ENCODE measurements at places on chromosomes 16 and 17.

DNA sequence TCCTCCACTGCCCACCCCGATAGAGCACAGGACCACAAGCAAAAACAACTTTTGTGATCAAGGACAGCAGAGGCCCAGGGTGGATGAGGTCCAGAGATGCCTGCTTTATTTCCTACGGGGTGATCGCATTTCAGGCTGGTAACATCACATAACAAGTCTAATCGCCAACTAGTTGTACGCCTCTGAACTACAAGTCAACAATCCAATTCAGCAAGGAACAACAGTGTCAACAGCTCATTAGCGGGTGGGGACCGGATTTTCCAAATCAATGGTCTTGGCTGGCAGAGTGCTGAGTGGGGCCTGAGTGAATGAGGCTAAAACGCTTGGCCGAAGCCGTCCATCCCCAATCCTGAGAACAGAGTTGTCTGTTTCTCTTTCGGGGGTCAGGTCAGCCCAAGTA lies 17.1 kb downstream of the MRM3 start:
- DNase-seq, result no peak

DNA sequence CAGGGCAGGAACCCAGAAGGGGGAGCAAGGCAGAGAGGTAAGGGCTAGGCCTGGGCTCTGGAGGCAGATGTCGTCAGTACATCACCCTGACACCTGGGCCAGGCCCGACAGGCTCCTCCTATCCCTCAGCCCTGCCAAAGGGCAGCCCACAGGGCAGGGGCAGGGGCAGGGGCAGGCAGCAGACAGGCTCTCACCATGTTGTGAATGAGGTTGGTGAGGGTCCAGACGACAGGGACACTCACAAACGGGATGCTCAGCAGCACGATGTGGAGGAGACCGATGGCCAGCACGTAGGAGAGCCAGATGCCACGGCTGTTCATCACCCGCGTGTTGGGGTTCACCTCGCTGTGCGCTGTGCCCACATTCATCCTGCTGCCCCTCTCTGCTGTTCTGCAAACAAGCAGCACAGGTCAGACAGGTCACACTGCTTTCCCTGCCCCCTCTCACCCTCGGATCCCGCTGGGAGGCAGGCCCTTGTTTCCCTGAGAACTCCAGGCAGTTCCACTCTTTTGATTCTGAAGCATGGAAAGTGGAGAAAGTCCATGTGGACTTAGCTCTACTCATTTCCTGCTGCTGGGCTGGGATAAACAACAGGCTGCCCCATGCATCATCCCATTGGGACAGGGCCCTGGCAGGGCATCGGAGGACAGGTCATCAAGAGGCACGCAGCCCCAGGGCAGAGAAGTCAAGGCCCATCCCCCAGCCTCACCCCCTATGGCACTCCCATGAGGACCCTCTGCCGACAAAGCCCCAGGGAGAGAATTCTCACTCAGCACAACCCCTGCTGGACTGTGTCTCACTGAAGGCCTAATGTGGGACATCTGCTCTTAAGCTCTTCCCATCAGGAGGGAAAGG lies 3.3 kb downstream of the ORMDL3 start:
- no peak for DNase-seq

DNA sequence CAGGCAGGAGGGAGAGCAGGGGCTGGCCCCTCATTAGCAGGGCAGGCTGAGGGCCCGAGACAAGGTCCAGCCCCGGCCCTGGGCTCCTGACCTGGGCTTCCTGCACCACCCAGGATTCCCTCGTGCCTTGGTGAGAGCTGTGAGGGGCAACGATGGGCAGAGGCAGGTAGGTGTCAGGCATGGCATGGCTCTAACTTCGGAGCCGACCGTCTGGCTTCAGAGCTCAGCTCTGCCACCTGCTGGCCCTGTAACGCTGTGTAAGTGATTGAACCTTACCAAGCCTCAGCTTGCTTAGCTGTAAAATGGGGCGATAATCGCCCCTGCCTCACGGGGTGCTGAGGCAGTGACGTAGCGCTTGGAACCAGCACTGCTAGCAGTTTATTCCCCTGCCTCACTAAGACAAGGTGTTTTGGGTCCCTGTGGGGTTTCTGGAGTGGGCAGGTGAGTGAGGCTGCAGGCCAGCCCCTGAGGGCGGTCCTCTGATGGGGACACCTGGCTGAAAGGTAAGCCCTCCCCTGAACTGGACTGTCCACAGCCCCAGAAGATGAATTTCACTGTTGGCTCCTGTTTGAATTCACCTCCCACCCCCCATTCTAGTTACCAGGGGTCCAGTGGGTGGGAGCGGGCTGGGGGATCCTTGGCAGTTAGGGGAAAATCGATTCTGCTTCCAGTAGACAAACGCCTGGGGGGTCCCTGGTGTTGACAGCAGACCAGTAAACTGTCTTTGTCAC lies 184.8 kb upstream of the GSE1 start:
- peak; percentile 61 for DNase-seq

DNA sequence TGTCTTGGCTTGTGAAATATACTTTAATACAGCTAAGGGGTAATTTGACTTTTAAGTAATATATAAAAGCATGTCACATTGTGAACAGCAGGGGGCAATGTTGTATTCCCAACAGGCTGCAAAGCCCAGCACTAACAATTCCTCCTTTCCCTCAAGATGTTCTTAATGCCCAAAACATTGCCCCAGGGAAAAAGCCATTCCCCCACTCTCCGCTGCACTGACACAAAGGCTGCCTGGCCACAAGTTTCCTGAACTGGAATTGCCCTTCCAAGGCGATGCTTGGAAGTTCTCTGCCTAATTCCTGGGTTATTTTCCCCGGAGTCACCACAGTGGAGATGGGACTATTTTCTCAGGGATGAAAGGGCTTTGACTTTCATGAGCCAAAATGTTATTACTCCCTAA lies 27.2 kb downstream of the CLEC16A start:
- DNase-seq, result no peak
